ENCODE measurements at places on chromosomes 2 and 18.
A peak's percentile ranks its signal among the peaks of the same experiment; 100 is the strongest.

- DNase-seq, result no peak
These were observed 11.7 kb upstream of the MSH6 start for GRCh38 chr2:47771211-47771610.

DNA sequence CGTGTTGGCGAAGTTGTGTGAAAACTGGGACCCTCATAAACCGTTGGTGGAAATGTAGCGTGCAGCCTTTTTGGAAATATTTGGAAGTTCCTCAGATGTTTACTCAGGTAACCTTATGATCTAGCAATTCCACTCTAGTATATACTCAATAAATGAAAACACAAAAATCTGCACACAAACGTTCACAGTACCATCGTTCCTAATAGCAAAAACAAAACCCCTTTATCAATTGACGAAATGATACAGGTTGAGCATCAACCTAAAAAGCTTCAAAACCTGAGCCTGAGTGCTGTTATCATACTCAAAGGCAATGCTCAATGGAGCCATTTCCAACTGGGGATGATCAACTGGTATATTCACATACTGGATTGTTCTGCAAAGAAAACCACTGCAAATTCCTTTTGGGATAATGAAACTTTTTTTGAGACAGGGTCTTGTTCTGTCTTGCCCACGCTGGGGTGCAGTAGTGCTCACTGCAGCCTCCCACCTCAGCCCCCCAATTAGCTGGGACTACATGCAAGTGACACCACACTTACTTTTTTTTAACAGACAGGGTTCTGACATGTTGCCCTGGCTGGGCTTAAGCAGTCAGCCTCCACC lies 777 bp upstream of the C18orf32 start:
- no peak for DNase-seq

DNA sequence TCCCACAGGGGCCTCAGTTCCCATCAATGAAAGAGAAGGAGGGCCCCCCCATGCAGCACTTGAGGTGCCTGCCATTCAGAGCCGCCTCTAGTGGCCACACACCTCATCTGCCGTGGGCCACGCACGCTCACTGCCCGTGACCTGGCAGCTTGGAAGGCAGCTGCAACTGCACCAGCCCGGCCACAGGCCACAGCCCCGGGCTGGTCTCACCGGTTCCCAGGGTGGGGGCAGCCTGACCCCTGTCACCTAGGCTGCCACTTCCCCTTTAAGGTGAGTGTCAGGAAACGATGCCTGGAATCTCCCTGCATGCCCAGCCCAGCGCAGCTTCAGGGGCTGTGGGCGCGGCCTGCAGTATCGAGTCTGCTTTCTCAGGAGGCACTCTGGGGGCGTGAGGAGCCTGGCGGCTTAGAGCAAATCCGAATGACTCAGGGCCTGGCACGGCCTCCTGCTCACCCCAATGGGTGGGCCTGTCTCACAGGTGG lies 2.6 kb downstream of the MAB21L4 start:
- DNase-seq, result peak; percentile 45

DNA sequence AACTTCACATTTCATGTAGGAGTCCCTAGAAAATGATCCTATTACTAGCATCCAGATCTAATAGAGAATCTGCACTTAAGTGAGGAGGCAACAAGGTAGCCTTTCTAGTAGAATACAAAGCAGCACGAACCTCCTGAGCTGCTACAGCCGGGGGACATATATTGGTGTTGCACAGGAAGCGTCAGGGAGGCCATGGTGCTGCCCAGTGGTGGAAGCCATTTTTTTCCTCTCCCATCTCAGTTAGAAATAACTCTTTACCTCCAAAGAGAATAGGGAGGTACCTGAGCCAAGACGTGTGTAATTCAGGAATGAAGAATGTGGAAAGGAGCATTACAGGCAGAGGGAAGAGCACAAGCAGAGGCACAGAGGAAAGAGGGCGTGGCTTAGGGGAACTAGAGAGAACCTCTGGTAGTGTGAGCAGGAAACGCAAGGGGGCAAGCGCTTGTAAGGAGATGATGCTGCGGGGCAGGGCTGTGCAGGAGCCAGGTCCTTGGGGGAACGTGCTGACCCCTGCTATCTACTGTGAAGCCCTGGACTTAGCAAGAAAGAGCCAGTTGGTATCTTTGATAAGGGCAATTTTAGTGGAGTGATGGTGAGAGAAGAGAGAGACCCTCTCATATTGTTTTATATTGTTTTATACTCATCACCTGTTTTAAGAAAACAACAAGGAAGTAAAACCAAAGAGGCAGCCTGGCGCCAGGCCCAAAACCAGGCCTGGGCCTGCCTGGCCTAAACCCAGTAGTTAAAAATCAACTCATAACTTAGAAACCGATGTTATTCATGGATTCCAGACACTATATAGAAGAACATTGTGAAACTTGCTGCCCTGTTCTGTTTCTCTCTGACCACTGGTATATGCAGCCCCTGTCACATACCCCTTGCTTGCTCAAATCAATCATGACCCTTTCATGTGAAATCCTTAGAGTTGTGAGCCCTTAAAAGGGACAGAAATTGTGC lies 50.0 kb upstream of the TTC39C start:
- peak; percentile 35 for DNase-seq

DNA sequence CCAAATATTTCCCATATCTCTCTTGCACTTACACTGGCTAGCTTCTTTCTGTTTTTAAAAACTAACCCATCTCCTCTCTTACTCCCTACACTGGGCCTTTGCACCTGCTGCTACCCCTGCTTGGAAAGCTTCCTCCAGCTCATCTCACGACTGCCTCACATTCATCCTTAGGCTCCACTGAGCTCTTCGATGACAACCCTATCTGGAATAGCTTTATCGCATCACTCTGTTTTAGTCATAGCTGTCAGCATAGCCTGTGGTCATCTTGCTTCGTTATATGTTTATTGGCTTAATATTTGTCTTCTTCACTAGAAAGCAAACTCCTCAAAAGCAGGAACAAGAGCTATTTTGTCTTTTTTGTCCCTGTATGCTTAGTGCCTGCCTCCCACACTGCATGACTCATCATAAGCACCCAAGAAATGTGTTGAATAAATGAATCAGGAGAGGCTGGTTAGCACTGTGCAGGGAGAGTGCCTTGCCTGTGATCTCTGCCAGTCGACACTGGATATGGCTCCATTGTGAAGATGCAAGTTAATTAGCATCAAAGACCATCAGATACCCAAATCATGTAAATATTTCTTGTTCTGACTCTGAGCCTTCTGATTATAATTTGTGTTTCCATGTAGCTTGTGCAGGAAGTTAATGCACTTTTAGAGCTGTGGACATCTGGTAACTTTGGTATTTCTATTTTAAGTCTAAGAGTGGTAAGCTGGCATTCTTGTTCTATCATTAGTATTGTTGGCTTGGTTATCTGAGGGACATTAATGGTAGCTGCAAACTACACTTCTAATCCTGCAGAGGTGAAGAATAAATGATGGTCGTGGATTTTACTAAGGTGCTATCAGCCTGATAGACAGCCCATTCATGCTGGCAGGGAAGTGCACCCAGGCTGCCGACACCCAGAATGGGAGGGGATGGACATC lies 10.3 kb upstream of the DYTN start:
- DNase-seq, result no peak

- no peak for DNase-seq
These were observed 273.3 kb downstream of the CD226 start for GRCh38 chr18:69674292-69674877.

DNA sequence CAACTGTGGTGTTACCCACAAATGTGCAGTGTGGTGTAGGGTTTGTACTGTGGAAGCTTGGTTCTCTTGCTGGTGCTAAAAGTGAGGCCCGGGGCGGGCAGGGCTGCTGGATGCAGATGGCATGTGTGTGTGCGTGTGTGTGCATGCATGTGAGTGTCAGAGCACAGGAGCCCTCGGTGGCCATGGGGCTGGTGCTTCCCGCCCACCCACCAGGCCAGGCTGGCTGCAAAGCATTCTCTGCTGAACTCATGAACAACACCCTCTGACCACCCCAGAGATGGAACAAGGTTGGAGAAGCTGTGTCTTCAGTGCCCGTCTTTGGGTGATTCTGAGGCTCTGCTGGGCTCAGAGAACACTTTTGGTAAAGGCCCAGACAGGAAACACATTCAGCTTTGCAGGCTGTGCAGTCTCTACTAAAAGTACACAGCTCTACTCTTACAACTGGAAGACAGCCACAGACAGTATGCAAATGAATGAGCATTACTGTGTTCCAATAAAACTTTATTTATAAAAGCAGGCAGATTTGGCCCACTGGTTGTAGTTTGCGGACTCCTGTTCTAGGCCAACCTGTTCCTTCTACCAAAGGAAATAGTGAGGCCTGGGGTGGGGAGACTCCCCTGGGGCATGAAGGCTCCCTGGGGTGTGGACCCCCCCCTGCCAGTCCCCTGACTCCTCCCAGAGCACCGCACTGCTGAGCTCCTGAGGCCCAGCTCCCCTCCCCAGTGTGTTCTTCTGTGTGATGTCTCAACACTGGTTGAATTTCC lies 225.3 kb upstream of the HDAC4 start:
- DNase-seq, result no peak

- DNase-seq, result no peak
These were observed 26.9 kb upstream of the HS6ST1 start for GRCh38 chr2:128345436-128346165.

DNA sequence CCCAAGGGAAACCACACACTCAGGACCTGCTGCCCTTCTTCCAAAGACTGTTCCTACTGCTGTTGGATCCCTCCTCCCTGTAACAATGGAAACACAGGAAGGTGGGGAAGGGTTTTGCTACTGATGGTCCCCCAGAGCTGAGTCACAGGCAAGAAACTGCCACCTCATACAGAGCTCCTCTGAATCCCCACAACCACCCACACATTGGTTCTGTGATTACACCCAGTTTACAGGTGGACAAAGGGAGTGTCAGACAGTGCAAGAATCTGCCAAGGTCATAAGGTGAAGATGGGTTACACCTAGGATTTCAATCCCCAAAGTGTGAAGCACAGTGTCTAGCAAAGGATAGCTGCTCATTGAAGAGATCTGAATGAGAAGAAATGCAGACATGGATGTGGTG lies 141.7 kb upstream of the LMAN1 start:
- DNase-seq, result no peak

DNA sequence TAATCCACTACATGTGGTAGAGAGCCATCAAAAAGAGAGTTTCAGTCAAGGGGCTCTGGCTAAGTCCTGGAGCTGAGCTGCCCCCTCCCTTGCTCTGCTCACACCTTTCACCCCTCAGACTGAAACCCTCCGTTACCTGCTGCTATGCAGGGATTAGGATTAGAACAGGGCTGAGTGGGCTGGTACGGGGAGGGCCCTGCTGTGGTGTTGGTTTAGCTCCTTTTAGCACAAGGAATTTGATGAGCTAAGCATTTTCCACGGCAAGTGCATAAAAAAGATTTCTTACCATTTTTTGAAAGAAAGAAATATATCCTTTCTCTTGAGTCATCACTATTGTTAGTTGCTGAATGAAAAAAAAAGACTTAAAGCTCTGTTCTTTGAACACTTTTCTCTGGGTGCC lies 46.3 kb downstream of the TCF7L1 start:
- DNase-seq, result no peak

DNA sequence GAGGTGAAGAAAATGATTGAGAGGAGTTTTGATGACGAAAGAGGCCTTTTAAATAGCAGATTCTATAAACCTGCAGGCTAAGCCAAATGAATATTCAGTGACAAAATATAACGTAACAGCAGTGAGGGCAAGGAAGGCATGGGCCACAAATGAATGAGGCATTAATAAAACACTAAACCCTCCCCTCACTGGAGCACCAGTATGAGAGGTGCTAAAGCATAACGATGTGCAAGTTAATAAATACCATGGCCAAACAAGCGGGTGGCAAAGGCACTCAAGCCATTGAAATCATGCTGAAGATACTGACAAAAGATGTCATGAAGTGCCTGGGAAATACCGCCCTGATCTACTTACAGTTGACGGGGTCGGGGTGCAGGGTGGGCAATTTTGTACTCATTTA lies 30.2 kb upstream of the LONRF2 start:
- no peak for DNase-seq

DNA sequence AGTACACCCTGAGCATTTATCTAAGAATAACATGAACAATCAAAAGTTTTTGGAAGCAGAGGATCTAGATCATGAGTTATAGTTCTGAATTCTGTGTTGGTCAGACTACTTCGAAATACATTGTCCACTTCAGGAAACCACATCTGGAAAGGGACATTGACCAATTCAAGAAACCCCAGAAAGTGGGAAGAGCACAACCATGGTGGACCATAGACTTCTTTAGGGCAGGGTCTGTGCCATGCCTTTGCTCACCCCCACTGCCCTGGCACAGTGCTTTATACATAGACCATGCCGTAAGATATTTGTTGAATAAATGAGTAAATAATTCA lies 44.3 kb upstream of the CYP1B1 start:
- DNase-seq, result no peak

DNA sequence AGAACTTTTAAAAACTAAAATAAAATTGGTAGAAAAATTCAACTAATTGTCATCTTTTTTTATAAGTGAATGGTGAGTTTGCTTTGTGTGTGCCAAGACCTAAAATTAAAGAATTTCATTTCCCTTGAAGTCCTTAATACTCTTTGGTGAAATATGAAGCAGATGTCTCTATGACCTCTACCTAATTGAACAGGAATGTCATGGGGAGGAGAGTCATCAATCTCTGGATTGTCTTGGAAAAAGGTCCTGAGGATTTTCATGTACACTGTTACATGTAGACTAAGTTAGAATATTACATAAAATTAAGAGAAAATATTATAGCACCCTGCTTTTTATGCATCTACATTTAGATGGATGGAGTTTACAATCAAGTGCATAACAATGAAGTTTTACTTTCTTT lies 177.9 kb upstream of the LRP1B start:
- DNase-seq, result no peak

DNA sequence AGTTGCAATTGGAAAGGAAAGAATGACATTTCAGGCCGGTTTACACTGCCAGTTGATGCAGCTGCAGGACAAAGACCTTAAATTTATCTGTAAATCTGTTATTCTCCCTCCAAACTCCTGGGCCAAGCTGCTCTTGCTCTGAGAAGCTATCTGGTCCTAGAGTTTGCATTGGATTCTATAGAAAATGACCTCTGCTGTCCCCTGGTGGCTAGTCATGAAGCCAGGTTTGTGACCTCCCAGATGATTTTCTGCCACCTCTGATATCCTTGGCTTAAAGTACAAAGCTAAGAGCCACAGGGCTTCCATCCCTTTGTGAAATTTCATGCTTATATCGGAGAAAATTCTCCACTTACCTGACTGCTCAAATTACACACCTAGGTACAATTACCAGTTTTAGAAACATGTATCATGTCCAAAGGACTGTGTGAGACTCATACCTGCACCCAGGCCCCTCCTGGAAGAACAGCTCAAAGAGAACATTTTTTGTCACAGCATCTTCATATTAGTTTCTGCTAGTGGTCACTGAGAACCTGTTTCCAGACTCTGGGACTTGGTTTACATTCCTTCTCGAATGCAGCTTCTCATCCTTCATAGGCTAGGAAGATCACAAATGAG lies 28.9 kb upstream of the IER3IP1 start:
- no peak for DNase-seq

- DNase-seq, result peak; percentile 52
These were observed 38.3 kb upstream of the IL1R1 start for GRCh38 chr2:102103992-102104871.
